Stimulated activated CD4-positive, alpha-beta T cell treated with anti-CD3 and anti-CD28 coated beads, TNF-alpha, amount 100 ng/mL, for 1 hour (primary cell): ENCODE measurements at places on chromosomes 11 and 22.
A peak's percentile ranks its signal among the peaks of the same experiment; 100 is the strongest.

- DNase-seq: no peak
Observed at GRCh38 chr11:78432058-78432515, 14.5 kb upstream of the GAB2 start.

DNA sequence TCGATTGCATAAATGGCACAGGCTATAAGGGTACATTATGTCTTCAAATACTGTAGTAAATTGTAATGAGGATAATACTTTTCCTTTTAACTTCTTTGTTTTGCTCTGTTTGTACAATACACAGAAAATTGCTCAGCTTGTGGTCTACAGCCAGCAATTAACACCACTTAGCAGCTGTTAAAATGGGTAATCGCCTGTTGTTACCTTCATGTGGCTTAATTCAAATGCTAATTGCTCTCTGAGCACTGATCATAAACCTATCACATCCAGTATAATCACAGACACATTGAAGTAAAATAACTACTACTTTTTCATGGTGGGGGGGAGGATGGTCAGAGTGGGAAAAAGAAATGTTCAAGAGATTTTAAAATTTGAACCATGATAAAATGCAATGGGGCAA lies 1164.1 kb upstream of the CNTN5 start:
- no peak for DNase-seq

DNA sequence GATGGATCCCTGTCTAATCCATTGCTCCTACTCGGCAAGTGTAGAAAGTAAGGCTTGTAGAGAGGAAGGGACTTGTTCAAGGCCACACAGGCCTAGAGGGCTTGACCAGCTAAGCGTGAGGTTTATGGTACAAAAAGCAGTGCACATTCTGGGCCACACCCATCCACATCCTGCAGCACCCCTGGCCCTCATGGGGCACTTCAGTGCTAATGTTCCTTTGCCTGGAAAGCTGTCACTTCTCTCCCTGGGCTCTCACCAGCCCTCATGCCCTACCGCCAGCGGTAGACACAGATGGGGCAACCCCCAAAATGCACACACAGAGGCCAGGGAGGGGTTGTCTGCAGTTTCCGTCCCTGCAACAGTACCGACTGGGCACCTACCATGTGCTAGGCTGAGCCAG lies 7.1 kb upstream of the MGAT3 start:
- no peak for DNase-seq

- DNase-seq: no peak
Observed at GRCh38 chr11:64314805-64315561, 2.4 kb downstream of the TRMT112 start.

DNA sequence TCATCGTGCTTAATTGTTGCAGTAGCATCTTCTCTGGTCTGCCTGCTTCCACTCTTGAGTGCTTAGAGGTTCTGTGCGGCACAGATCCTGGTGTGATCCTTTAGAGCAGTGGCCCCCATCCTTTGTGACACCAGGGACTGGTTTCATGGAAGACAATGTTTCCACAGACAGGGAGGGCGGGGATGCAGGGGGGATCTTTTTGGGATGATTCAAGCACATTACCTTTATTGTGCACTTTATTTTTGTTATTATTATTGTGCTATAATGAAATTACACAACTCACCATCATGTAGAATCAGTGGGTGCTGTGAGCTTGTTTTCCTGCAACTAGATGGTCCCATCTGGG lies 76.8 kb upstream of the SHANK2 start:
- no peak for DNase-seq

- DNase-seq: no peak
Observed at GRCh38 chr11:64803846-64804345, 882 bp upstream of the MAP4K2 start.

DNA sequence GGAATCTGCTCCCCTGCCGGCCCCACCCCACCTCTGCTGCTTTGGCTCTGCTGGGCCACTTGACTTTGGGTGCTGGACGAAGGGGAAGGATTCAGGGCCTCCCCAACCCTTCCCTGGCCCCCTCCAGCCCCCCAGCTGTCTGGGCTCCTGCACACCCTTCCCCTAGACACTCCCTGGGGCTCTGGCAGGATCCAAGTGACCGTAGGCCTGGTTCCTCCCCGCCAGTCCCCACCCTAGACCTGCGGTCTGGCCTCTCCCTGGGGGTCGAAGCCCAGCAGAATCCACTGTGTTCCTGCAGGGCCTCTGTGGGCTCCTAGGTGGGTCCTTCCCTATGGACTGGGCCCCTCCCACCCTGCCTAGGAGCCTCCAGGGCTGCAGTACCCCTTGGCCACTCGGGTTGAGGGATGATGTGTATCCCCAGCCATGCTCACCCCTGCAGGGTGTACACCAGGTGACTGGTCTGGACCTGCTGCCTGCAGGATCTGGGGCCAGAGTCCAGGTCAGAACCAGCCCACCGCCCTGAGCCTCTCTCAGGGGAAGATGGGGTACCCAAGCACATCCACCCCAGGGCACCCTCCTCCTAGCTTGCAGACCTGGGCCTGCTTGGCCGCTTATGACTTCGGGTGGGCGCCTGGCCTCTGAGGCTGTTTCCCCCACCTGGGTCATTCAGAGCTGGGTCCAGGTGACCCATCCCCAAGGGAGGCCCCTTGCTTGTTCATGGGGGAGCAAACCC lies 5.6 kb downstream of the PIM3 start:
- DNase-seq: no peak

DNA sequence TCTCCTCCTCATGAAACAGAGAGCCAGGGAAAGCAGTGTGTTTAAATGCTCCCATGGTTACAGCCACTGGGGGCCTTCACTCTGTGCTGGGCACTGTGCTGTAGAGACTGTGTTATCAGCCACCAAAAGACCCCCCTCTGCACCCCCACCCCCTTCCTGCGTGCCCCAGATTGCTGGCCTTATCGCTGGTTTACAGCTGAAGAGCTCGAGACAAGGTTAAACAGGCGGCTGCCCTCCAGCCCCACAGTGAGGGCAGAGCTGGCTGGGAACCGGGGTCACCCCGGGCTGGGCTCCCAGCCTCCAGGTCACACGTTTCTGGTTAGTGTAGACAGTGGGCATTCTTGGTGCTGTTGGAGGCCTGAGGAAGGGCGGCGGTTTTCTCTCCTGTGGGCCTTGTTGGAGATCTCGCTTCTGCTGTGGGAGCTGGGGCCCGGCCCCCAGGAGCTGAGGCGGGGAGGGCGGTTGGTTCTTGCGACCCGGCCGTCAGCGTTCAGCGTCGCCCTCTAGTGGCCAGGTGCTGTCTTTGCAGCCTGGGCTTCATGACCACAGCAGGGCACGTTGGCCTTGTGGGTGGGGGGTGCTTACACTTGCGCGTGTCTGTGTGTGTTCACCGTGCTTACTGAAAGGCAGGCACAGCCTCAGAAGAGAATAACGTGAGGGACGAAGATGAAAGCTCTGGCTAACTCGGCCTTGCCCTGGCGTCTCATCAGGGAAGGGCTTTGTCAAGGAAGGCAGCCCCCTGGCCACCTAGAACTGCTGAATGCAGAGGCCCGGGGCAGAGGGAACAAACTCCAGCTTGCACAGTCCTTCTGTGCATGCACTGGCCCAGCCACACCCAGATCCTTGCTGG lies 40.8 kb downstream of the TBC1D22A start:
- peak; percentile 63 for DNase-seq

DNA sequence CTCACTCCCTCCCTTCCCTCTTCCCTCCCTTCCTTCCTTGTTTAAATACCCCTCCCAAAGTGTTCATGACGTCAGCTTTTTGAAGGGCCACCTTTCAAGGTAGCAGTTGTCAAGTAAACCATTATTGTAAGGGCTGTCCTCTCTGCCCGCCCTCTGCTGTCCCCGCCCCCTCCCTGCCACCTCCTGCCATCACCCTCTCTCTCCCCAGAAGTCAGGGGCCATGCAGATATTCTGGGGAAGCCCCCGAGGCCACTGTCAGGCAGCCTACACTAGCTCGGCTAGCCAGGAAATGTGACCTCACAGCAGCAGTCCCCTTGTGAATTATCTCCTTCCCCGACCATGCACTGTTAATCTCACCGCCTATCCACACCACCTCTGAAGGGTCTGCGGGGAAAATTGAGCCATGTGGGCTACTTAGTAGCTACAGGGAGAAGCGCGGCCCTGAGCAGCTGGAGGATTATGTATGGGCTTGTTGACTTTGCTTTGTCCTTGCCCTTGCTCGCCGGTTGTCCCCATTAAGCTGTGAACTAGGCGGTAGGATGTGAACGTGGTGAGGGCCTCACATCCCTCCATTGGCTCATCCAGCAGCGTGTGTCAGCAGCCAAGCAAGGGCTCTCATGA lies 42.1 kb upstream of the ATXN10 start:
- no peak for DNase-seq

DNA sequence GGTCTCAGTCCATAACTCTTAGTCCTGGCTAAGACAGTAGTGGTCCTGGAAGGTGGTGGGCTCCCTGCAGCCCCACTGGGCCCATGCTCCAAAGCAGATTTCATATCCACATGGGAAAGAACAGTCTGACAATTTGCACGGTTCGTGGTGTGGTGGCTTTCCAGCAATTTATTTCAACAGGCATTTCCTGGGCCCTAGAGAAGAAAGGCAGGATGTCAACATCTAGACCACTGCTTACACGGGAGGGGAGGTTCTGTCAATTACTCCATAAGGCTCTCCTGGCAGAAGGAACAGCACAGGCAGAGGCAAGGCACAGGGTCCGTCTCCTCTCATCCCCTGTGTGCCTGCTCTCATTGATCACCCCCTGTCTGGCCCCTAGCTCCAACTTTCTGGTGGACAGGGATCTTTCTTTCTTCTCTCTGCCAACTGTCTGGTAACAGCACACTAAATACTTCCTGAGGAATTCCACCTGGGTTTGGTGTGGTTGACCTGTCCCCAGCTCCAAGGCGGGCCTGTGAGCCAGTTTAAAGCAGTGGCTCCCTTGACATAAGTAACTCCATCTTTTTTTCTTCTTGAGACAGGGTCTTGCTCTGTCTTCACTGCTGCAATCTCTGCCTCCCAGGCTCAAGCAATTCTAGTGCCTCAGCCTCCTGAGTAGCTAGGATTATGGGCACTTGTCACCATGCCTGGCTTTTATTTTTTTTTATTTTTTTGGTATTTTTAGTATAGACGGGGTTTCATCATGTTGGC lies 5.1 kb upstream of the A4GALT start:
- no peak for DNase-seq

DNA sequence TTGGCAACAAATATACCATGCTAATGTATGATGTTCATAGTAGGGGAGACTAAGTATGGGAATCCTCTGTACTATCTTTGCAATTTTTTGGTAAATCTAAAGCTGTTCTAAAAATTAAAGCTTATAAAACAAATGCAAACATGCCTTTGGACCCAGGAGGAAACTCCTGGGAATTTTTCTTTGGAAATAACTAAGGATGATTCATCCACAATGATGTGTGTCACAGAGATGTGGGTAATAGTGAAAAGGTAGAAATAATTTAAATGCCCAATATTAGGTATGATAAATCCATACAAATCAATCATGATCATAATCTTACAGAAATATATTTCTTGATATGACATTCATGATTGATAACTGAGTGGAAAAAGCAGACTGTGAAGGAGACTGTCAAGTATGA lies 135.8 kb downstream of the TRIM44 start:
- no peak for DNase-seq

GRCh38 chr11:20056109-20056949 lies 103.9 kb downstream of the DBX1 start:
- DNase-seq: no peak

GRCh38 chr22:27614006-27614649 lies 187.4 kb downstream of the MN1 start:
- no peak for DNase-seq

GRCh38 chr11:35214226-35214770 lies 75.3 kb downstream of the CD44 start:
- no peak for DNase-seq

DNA sequence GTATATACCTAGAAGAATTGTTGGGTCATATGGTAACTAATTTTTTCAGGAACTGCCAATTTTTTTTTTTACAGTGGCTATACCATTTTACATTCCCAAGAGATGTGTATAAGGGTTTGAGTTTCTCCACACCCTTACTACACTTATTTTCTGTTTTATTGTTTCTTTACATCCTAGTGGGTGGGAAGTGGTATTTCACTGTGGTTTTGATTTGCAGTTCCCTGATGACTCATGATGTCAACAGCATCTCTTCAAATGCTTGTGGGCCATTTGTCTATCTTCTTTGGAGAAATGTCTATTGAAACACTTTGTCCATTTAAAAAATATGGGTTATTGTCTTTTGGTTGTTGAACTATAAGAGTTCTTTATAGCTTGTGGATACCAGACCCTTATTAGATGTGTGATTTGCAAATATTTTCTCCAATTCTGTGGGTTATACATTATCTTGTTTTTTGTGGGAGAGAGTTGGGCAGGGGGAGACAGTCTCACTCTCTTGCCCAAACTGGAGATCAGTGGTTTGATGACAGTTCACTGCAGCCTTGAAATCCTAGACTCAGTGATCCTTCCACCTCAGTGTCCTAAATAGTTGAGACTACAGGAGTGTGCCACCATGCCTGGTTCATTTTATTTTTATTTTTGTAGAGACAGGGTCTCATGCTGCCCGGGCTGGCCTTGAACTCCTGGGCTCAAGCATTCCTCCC lies 30.3 kb upstream of the PISD start:
- no peak for DNase-seq

DNA sequence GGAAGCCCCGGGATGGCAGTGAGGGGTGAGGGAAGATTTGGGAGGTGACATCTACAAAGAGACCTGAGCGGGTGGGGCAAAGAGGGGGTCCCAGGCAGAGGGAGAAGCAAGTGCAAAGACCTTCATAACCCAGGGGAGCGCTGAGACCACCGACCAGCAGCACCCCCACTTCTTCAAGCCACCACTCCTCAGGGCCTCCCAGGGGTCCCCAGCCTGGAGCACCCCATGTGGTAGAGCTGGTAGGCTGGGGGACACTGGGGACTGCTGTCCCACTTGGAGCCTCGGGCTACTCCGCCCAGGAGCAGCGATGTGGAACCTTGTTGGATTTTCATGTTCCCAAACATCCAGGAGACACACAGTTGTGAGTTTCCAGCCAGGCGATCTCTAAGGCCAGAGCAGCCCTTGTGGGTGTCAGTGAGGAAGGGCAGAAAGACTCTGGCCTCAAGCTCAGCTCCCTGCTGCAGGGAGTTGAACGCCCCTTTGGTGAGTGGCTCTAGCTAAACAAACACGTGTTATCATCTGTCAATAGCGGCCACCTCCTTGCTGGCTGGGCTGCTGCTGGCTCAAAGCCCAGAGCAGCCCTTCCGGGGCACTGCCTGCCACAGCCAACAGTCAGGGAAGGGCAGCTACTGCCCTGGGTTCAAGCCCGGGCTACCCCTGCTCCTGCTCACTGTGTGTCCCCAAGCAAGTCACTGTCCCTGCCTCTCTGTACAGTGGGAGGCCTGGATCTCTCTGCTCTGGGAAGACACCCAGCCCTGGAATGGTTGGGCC lies 25.7 kb upstream of the CHKA start:
- no peak for DNase-seq
